ENCODE measurements at places on chromosomes 7 and 10.

- no peaks in the 10 kb centered on the region for H3K27me3 ChIP-seq
- no peak for DNase-seq
- H3K27ac ChIP-seq: no peak overlapping the region
- H3K4me3 ChIP-seq: no peak overlapping the region
- peaks cover 7% of the 10 kb centered on the region for H3K4me1 ChIP-seq
- no peaks in the 10 kb centered on the region for H3K36me3 ChIP-seq
These were observed 100.3 kb downstream of the MACC1 start for GRCh38 chr7:20116869-20117268.

DNA sequence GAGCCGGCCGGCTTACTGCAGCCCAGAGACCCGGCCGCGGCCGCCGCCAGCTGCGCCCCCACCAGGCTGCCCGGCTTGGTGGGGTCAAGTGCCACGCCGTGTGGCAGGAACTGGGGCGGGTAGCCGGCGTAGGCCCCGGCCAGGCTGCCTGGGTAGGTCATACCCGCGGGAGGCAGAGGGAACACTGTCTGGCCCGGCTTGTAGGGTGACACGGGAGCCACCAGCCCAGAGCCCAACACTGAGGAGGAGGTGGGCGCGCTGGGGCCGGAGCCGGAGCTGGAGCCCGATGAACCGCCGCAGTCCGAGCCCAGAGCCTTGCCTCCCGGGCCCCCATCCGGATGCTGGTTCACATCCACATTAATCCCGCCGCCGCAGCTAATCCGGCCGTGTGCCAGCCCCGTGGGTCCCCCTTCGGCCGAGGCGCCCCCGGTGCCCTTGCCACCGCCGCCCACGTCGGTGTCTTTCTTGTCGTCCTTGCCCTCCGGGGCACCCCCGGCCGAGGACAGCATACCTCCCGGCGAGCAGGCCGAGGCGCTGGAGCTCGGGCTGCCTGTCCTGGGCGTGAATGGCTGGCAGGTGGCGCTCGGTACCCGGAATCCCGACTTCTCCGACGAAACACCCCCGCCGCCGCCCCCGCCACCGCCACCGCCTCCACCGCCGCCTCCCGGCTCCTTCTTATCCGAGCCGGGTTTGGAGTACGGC lies 2.0 kb downstream of the ZNF503 start:
- peak overlapping the region; percentile 59 for H3K4me3 ChIP-seq
- DNase-seq: peak; percentile 75
- H3K27me3 ChIP-seq: peaks cover 16% of the 10 kb centered on the region
- H3K4me1 ChIP-seq: peaks cover 8% of the 10 kb centered on the region

DNA sequence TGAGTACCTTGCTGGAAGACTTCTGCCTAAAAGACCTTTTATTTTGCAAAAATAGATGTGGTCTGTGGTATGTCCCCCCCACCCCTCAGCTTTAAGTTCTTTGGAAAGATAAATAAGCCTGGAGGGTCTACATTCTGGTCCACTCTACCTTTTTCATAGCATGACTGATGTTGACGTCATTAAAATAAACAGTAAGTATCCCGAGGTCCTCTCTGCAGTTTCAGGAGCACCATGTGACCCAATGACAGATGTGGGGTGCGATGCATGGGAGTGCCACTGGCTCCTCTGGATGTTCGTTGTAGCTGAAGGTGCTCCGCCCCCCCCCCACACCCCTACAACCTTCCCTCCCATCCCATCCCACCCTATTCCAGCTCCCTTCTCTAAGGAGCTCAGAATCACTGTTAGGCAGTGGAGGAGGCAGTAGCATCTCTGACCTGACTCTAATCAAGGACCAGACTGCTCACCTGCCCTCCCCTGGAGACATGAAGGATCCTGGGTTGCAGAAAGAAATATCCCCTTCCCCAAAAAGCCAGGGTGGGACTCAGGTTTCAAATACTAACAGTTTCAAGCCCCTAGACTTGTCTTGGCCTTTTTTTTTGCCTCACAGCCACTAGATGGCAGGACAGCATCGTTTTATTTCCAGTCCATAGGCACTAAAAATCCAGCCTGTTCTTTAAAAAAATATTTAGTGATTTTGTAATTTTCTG lies 25.1 kb downstream of the CASP7 start:
- no peak overlapping the region for H3K4me3 ChIP-seq
- no peaks in the 10 kb centered on the region for H3K27me3 ChIP-seq
- no peaks in the 10 kb centered on the region for H3K36me3 ChIP-seq
- H3K27ac ChIP-seq: no peak overlapping the region
- DNase-seq: peak; percentile 30
- H3K4me1 ChIP-seq: peaks cover 10% of the 10 kb centered on the region

DNA sequence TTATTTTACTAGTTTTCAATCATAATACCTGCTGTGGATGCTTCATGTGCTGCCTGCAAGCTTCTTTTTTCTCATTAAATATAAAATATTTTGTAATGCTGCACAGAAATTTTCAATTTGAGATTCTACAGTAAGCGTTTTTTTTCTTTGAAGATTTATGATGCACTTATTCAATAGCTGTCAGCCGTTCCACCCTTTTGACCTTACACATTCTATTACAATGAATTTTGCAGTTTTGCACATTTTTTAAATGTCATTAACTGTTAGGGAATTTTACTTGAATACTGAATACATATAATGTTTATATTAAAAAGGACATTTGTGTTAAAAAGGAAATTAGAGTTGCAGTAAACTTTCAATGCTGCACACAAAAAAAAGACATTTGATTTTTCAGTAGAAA lies 103.0 kb downstream of the PTEN start:
- DNase-seq: no peak
- no peak overlapping the region for H3K4me3 ChIP-seq
- H3K4me1 ChIP-seq: no peaks in the 10 kb centered on the region
- H3K27me3 ChIP-seq: no peaks in the 10 kb centered on the region
- H3K36me3 ChIP-seq: peaks cover 46% of the 10 kb centered on the region

GRCh38 chr10:43211431-43212042 lies 55.3 kb downstream of the RASGEF1A start:
- no peaks in the 10 kb centered on the region for H3K36me3 ChIP-seq
- H3K4me1 ChIP-seq: peaks cover 14% of the 10 kb centered on the region
- DNase-seq: no peak
- no peak overlapping the region for H3K27ac ChIP-seq

- H3K27ac ChIP-seq: no peak overlapping the region
- no peak overlapping the region for H3K4me3 ChIP-seq
- no peaks in the 10 kb centered on the region for H3K4me1 ChIP-seq
- no peaks in the 10 kb centered on the region for H3K36me3 ChIP-seq
- H3K27me3 ChIP-seq: no peaks in the 10 kb centered on the region
These were observed 809.1 kb downstream of the TNS3 start for GRCh38 chr7:46772776-46773175.

- H3K36me3 ChIP-seq: no peaks in the 10 kb centered on the region
- H3K27me3 ChIP-seq: no peaks in the 10 kb centered on the region
- no peak overlapping the region for H3K27ac ChIP-seq
- no peak for DNase-seq
- peaks cover 3% of the 10 kb centered on the region for H3K4me1 ChIP-seq
- H3K4me3 ChIP-seq: no peak overlapping the region
These were observed 3.9 kb downstream of the CDK14 start for GRCh38 chr7:90599892-90600555.

GRCh38 chr7:27160546-27161213 lies 4.2 kb upstream of the HOXA7 start:
- peaks cover 94% of the 10 kb centered on the region for H3K27me3 ChIP-seq
- no peak overlapping the region for H3K27ac ChIP-seq
- no peaks in the 10 kb centered on the region for H3K36me3 ChIP-seq

GRCh38 chr7:84219310-84219709 lies 24.7 kb upstream of the SEMA3A start:
- no peak overlapping the region for H3K27ac ChIP-seq
- DNase-seq: no peak
- no peaks in the 10 kb centered on the region for H3K27me3 ChIP-seq
- no peak overlapping the region for H3K4me3 ChIP-seq

DNA sequence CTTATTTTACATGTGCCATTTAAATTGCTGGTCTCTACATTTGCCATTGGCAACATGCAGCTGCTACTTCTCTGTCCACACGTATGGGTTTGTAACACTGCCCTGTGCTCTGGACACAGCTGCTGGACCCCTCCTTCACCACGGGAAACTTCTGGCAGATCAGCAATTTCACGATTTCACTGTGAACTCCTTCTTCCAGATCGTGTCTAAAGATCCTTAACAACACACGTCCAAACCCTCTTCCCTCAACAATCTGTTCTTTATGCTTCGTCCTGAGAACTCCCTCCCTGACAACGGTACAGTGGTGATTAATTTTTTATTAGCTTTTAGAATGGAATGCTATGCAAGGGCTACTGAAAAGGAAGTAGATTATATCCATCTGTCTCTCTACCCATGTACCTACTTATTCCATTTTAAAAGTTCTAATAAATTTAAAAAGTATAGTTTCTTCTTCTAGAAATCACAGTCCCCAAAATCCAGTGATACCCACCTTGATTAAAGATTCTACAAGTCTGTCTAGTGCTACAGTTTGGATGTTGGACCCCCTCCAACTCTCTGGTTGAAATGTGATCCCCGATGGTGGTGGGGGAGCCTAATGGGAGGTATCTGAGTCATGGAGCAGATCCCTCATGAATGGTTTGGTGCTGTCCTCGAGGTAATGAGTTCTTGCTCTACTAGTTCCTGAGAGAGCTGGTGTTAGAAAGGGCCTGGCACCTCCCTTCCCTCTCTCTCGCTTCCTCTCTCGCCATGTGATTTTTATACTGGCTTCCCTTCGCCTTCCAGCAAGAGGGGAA lies 81.0 kb downstream of the KIAA1549 start:
- DNase-seq: no peak
- H3K4me3 ChIP-seq: no peak overlapping the region
- H3K36me3 ChIP-seq: peaks cover 18% of the 10 kb centered on the region
- no peaks in the 10 kb centered on the region for H3K4me1 ChIP-seq
- H3K27me3 ChIP-seq: no peaks in the 10 kb centered on the region
- H3K27ac ChIP-seq: no peak overlapping the region

DNA sequence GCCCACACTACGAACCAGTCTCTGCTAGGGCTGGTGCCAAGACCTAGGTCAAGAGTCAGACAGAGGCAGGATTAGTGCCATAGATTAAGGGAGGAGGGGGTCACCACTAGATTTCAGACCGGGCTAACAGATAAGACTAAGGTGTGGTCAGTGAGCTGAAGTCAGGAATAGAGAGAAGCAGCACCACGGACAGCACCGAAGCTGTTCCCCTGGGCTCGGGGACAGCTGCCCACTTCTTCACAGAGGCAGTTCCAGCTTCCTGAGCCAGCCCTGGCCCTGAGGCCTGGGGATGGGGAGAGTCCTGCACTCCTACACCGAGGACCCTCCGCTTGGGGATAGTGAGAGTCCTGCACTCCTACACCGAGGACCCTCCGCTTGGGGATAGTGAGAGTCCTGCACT lies 11.2 kb upstream of the JAKMIP3 start:
- no peak overlapping the region for H3K4me3 ChIP-seq
- no peaks in the 10 kb centered on the region for H3K36me3 ChIP-seq
- peaks cover 18% of the 10 kb centered on the region for H3K27me3 ChIP-seq
- DNase-seq: no peak

- DNase-seq: no peak
- peaks cover 51% of the 10 kb centered on the region for H3K27me3 ChIP-seq
- H3K27ac ChIP-seq: no peak overlapping the region
- no peak overlapping the region for H3K4me3 ChIP-seq
- no peaks in the 10 kb centered on the region for H3K36me3 ChIP-seq
- no peaks in the 10 kb centered on the region for H3K4me1 ChIP-seq
These were observed 5.0 kb upstream of the TASOR2 start for GRCh38 chr10:5679606-5680005.

- no peak for DNase-seq
- no peaks in the 10 kb centered on the region for H3K36me3 ChIP-seq
- H3K4me3 ChIP-seq: no peak overlapping the region
- H3K27me3 ChIP-seq: no peaks in the 10 kb centered on the region
These were observed 169.5 kb downstream of the C1GALT1 start for GRCh38 chr7:7351832-7352231.

- DNase-seq: no peak
- H3K27me3 ChIP-seq: no peaks in the 10 kb centered on the region
- H3K4me3 ChIP-seq: no peak overlapping the region
- peaks cover 8% of the 10 kb centered on the region for H3K4me1 ChIP-seq
- peak overlapping the region; percentile 13 for H3K27ac ChIP-seq
- no peaks in the 10 kb centered on the region for H3K36me3 ChIP-seq
These were observed 32.4 kb downstream of the CCSER2 start for GRCh38 chr10:84360637-84361365.

Data from neuronal stem cell (in vitro differentiated cells).